NB4 (cell line): ENCODE measurements at places on chromosomes 7 and 10.

DNA sequence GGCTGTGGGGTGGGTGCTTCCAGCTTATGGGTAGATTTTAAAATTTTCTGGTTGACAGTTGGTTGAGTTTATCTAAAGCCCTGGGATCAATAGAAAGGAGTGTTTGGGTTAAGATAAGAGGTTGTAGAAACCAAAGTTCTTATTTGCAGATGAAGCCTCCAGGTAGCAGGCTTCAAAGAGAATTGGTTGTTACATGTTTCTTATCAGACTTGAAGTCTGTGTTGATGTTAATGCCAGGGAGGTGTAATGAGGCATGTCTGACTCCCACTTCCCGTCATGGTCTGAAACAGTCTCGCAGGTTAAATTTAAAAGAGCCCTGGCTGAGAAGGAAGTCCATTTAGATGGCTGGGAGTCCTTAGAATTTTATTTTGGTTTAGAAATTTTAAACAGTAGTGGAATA lies 165.2 kb upstream of the TMEM72 start:
- no peak for DNase-seq

DNA sequence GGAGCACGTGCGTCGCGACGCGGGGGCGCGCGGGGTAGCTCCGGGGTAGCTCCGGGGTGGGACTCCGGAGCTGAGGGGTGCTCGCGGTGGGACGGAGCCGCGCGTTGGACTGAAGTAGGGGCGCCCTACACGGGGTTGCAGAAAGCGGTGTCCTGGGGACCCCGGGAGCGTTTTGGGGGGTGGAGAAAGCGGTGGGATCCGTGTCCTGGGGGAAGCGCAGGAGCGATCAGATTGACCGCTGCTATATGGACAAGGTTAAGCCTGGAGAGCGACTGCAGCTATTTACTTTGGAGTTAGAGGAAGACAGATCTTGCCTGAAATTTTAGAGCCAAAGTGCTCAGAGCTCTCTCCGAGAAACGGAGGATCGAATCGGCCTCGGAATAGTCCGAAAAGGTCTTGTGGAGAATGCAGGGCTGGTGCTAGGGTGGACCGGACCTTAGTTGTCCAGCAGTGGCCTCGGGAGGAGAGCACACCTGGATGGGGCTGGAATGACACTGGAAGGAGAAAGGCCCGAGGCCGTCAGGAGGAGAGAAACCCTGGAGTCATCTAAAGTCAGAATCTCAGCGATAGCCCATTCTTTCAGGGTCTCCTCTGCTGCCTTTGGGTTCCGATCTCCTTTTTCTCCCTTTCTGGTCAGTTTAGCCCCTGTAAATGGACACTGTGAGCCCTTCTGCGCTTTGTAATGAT lies 564 bp downstream of the PDSS1 start:
- no peak for DNase-seq

- DNase-seq: no peak
These were observed 2.4 kb downstream of the FAS start for GRCh38 chr10:88992921-88993524.

- no peak for DNase-seq
These were observed 39.2 kb downstream of the MEOX2 start for GRCh38 chr7:15647309-15647708.

DNA sequence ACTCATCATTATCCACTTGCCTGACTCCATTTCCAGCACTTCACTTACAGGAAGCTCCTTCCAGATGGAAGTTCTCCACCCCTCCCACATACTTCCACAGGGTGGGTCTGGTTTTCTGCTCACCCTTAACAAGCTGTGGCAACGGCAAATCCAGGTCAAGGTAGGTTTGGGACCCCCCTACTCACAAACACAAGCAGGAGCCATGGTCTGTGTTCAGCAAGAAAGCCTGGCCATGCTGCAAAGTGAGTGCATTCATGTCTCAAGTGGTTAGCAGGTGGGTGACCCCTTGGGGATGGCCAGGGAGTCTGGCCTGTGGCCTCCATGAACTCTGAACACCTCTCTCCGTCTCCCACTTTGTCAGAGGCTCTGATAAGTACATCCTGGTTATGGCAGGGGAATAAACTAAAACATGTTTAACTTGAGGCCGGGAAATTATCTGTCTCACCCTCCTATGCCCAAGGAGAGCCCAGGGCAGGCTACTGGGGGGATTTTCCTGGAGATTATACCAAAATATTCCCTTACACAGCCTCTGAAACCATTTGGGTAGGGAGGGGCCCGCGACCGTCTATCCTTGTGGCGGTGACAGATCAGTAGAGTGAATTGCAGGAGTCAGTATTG lies 844 bp downstream of the XPNPEP1 start:
- DNase-seq: peak; percentile 21

DNA sequence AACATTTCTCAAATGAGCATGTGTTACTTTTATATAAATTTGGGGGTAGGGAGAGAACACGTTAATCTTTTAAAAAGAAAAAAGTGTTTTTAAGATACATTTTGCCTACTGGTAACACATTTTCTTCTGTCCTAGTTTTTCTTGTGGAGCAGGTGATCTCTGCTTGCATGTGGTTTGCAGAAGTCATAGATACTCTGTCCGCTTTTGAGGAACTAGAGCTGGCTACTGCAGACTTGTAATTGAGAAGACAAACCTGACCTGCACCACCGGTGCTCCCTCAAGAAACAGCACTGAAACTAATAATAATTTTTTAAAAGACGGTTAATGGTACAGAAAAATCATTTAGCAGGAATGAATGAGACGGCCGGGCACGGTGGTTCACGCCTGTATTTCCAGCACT lies 243.1 kb downstream of the KIAA1217 start:
- DNase-seq: peak; percentile 6

DNA sequence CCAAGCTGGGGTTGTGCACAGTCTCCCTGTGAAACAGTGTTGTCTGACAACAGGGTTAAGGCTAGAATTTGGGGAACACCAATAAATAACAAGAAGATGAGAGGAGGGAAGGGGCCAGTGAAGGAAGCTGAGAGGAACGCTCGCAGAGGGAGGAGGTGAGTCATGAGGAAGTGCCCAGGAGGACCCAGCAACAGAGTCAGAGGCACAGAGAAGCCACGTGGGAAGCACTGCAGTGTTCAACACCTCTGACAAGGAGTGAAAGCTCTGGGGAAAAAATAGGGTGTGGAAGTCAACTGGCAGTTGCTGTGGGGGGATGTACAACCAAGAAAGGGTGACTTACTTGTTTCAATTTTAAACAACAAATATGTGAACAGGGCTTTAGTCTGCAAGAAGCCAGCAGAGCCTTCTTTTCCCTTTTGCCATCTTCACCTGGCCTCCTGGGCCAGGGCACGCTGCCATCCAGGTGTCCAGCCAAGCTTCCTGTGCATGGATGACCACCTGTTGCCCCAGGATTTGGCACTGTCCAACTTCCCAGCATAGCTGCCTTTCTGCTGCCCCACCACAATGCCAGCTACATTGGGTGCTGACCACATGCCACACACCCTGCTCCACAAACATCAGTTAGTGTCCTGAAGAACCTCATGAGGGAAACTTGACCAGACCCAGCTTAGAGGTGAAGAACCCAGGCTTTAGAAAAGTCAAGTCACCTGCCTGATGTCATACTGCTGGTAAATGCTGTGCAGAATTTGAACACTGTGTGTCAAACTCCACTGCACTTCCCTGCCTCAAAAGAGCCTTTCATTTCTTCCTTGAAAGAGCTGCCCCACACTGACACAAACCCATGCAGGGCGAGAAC lies 69.6 kb downstream of the ATXN7L1 start:
- DNase-seq: peak; percentile 84

DNA sequence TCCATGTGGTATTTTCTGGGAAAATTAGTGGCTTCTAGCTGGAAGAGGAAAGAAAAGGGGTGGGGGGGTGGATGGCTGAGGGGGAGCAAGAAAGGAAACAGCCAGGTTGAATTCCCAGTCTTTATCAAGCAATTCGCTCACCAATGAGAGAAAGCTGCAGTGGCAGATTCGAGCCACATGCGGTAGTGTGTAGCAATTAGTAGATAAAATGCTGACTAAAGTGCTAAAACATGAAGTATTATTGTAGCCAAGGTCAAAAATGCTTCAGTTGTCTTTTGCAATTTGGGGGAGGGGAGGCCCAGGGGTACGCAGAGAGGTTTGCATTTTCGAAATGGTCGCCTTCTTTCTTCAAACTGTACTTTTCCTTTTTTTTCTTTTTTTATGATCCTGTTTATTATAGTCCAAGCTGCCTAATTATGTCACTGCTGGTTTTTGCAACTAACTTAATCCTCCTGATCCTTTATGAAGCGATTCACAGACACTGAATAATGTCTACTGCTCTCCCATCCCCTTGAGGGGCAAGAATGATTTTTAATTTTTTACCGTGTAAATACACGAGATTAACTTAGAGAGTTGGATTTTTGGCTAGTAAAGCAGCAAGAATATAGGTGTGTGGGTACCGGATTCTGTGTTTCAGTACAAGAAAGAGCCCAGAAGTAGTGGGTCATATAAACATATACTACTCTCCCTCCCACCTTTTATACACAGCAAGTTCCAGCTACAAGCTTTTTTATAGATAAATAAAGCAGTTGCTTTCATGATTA lies 3.6 kb upstream of the ARID5B start:
- peak; percentile 52 for DNase-seq
